ENCODE measurements at places on chromosomes 7 and 10.

DNA sequence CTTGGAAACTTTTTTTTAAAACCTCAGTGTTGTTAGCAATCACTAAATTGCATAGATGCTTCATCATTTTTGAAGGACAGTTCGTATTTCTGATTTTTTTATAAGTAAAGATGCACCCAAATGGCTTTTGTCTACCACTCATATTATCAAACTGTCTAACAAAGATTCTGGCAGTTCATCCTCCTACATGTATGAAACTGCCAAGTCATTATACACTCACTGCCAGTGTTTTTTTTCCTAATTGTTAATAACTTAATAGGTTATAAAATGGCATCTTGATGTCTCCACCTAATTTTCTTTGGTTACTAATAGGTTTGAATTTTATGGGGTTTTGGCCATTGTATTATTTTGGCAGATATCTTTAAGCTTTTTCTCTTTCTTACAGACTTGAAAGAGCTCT, 77.0 kb downstream of the HTR5A start:
- no peak for DNase-seq

- DNase-seq = no peak
These were observed 189.3 kb upstream of the SP4 start for GRCh38 chr7:21238400-21239116.

- no peak for DNase-seq
These were observed 41.0 kb downstream of the ZEB1 start for GRCh38 chr10:31359979-31360378.

DNA sequence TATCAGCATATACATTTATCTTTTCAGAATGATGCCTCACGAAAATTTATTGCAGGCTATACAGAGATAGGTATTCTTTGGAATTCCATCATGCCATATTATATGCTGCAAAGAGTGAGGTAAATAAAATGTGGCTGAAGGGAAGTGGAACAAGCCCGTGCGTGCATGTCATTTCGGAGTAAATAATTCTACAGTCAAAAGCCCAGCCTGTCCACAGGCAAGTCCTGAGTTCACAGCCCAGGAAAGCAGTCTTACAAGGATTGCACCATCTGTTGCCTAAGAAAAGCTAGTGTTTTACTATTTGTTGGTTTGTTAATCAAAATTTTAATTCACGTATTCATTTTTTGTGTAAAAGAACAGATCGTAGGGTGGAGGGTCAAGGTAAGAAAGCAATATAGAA, 292.4 kb upstream of the AKR1E2 start:
- DNase-seq = no peak

GRCh38 chr10:22723783-22724182, 9.4 kb upstream of the PIP4K2A start:
- no peak for DNase-seq

GRCh38 chr7:82019551-82020475, 250.0 kb upstream of the HGF start:
- DNase-seq = no peak

GRCh38 chr7:1906087-1906830, 236.2 kb downstream of the ELFN1 start:
- no peak for DNase-seq

- DNase-seq = no peak
These were observed 246.1 kb downstream of the EBF3 start for GRCh38 chr10:129717816-129718547.

GRCh38 chr7:128172151-128172550, 68.9 kb upstream of the LEP start:
- DNase-seq = no peak

DNA sequence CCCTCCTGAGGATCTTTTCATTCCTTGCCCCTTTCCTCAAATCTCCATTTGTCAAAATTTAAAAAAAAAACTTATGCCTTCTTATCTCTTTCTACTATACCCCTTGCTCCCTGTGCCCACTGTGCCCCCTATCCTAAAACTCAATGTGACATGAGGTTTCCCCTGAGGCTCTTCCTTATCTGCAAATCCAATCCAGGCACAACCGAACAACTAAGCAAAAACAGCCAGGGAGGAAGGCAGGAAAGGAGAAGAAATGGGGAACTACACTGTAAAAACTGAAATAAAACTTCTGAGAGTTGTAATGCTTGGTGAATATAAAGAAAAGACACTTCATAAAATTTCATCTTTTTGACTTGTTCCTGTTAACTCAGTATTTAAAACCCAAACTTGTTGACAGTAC, 54.2 kb downstream of the CRPPA start:
- no peak for DNase-seq

DNA sequence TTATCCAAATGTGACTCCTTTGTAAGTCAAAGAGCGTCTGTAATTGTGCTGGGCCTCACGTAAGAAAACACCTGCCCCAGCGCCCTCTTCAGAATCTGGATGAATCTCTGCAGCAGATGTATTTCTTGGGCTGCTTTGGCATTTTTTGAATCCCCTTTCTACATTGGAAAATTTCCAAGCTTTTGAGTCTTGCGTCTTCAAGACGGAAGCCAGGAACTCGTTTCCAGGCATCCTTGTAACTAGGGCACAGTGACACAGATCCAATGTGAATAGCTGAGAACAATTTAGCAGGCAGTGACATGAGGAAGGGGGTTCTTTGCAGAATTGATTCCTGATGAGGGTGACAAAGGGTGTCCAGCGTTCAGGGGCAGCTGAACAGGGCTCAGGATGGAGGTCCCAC, 862.3 kb downstream of the TYW1 start:
- no peak for DNase-seq

DNA sequence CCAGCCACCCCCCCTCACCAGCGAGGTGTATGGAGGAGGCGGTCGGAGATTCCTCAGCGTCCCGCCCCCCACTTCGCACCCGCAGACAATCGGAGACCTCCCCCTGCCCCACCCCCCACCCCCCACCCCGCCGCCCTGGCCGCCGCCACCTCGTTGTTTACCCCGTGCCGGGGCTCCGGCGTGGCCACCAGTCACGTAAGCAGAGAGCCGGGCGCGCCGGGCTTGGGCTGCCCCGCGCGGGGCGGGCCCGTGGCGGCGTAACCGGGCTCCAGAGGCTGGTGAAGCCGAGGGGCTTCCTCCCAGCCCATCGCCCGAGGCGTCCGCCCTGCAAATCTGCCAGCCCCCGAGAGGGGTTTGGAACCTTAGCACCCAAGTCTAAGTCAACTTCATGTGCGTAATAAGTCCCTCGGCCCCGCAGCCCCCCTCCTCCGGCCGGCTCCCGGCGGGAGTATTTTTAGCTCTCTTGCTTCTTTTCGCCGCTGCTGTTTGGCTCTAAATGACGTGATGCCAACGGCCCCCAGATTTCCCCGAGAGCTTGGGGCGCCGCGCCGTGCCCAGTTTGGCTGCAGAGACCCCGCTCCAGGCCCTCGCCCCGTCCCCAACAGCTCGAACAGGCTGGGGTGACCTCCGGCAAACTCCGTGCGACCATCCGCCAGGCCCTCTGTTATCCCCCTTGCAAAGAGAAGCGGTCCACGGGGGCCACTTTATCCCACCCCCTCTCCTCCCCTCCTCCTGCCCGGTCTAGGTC, 2.7 kb downstream of the MXI1 start:
- no peak for DNase-seq

DNA sequence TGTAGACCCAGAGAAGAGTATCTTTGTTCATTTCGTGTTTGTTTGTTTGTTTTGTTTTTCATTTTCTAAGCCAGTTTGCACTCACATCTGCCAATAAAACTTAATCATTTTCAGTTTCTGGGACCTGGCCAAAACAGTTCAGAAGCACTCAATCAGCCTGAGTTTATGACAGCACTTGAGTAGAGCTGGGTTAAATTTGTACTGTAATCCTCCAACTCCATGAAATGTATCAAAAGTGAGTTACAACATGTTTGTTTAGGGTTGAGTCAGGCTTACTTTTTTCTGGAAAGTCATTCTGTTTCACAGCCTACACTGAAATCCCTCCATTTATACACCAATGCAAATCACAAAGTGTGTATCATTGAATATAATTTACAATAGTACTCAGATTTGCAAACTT, 91.9 kb downstream of the ZWINT start:
- no peak for DNase-seq

DNA sequence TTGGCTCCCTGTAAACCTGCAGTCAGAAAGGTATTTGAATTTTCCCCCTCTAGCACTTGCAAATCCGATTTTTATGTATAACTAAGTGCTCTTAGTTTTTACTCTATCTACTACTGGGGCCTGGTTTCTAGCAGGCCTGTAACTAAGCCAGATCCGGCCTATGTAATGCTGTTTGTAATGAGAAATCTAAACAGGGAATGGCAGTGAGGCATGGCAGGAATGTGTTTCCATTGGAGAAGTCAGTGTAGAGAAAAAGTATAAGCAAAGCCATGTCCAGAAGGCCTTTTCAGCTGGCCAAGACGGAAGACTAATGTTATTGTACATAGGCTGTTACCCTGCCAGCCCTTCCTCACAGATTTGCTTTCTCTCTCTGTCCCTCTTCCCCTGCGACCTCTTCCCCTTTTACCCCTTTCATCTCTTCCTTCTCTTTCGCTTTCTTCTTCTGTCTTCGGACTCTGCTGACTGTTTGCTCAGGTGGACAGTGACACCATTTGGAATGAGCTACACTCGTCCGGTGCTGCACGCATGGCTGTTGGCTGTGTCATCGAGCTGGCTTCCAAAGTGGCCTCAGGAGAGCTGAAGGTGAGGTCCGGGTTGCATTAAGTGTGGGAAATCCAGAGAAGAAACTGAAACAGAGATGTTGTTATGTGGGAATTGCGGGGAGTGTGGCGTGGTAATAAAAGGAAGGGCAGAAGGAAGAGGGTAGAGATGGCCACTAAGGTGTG, 297.5 kb downstream of the HDAC9 start:
- DNase-seq = no peak

DNA sequence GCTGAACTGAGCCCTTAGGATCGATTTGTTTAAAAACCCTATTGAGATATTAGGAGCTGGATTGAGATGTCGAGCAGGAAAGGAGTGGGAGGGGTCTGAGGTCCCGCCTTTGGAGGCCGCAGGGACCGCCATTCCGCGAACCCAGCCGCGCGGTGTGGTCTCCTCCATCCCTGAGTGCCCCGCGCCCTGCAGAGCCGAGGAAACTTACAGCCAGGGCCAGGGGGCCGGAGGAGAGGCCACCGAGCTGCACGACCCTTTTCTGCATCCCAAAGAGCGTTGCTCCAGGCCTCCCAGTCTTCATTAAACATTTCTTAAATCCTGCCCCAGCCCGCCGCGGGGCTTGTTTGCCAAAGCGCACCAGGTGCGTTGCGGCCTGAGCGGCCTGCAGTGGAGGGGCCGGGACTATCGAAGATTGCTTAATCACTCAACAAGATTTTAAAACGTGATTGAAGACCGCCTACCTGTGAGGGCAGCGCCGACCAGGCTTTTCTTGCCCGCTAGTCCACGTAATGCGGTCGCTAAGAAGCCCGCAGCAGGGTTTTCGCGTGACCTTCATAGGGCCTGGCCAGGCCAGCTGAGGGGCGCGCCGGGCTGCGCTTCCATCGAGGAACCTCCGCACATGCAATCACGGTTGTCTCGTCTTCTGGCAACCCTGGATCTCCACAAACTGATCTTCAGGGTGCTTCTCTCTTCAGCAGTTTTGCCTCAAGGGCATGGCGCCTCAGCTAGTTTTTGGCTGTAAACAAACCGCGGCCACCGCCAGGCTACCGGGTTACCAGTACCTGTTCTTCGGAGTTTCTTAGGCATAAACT, 2.0 kb upstream of the CTBP2 start:
- DNase-seq = no peak

DNA sequence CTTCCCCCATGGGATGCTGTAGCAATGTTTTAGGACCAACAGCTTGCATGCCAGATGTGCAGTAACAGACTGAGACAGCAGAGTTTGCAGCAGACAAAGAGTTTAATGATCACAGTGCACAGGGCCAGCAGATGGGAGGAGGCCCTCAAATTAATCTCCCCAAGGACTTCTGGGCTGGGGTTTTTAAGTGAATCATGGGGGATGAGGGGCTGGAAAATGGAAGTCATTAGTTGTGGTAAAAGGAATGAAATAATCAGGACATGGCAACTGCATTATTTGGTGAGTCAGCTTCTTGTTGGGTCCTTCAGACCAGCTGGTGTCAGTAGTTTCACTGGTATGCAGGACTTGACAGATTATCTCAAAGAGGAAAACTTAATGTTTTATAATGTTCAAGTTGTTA, 12.6 kb upstream of the NRBF2 start:
- no peak for DNase-seq

DNA sequence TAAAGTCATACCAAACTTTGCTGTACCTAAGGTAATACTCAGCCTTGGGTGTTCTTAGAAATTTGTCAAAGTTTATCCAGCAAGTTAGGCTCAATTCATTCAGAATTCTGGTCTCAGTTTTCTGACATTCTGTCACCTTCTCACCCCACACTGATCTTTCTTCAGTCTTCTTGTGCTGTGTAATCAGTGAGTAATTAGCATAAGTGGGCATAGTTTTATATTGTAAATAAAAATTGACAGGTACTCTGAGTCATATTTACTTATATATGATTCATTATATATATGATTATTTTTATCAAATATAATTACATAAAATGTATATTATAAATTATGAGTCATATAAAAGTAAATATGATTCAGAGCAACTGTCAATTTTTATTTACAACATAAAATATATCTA, 170.9 kb upstream of the MAGI2 start:
- DNase-seq = no peak

DNA sequence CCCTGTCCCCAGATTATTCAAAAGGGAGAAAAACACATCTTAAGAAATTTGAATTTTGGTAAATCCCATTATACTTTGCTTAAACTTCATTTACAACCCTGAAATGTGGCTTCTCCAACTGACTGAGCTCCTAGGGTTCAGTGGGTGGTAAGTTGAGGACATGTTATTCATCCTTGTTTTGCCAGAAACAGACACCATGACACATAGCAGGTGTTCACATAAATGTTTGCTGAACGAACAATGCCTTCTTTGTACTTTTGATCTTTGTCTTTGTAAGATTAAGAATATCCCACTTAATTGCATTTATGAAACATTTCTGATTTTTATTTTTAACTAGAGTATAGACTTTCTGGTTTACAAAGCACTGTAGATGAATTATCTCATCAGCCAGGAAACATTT, 209.7 kb downstream of the GPAM start:
- no peak for DNase-seq

GRCh38 chr10:22222236-22223190, 4.7 kb upstream of the EBLN1 start:
- no peak for DNase-seq

DNA sequence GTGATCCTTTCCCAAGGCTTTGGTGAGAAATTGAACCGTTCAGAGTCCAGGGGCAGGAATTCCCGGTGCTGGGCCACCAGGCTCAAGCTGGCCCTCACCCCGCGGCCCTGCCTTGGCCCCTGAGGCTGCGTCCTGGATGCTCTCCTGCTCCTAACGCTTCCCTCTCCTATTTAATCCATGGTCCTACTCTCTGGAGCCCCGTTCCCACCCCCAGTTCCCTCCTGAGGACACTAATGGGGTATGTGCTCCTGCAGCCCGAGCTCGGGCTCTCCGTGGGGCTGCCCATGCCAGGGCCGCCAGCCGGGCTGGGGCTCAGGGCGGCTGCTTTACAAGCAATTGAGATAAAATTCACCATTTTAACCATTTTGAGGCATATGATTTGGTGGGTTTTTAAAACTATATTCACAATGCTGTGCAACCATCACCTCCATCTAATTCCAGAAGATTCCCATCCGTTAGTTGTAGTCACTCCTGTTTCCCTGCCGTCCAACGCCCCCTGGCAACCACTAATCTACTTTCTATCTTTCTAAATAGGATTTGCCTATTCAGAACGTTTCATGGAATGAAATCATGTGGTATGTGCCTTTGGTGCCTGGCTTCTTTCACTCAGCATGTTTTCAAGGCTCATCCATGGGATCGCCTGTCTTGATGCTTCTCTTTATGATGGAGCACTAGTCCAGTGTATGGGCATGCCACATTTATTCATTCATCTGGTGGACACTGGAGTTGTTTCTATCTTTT, 33.0 kb downstream of the ADAMTS14 start:
- DNase-seq = no peak
